ENCODE measurements at places on chromosomes 16 and 17.
A peak's percentile ranks its signal among the peaks of the same experiment; 100 is the strongest.

DNA sequence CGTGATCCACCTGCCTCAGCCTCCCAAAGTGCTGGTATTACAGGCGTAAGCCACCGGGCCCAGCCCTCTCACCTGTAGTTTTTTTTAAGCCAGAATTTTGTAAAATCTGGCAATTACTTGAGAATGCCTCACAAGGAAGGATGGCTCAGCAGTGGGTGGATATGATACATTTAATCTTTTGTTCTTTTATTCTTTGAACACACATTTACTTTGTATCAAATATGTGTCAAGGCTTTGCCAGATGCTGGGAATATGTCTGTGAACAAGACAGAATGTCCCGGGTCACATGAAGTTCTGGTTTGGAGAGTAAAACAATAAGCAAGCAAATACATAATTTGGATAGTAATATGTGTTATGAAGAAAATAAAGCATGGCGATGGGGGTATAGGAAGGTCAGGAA is 4.9 kb upstream of the COPS3 start:
- DNase-seq = no peak

GRCh38 chr17:57946798-57947358 is 8.3 kb downstream of the CUEDC1 start:
- DNase-seq = peak; percentile 73

GRCh38 chr16:47920709-47921108 is 235.1 kb downstream of the ABCC12 start:
- DNase-seq = no peak

- no peak for DNase-seq
These were observed 88.4 kb downstream of the ZZEF1 start for GRCh38 chr17:4054446-4054845.

- DNase-seq = no peak
These were observed 3.4 kb upstream of the USP22 start for GRCh38 chr17:21046216-21046615.

- no peak for DNase-seq
These were observed 672.5 kb upstream of the KIF2B start for GRCh38 chr17:53150101-53150698.

- DNase-seq = no peak
These were observed 37.3 kb downstream of the PIEZO1 start for GRCh38 chr16:88747588-88748301.

- DNase-seq = no peak
These were observed 36.8 kb downstream of the SOCS1 start for GRCh38 chr16:11219178-11219577.

DNA sequence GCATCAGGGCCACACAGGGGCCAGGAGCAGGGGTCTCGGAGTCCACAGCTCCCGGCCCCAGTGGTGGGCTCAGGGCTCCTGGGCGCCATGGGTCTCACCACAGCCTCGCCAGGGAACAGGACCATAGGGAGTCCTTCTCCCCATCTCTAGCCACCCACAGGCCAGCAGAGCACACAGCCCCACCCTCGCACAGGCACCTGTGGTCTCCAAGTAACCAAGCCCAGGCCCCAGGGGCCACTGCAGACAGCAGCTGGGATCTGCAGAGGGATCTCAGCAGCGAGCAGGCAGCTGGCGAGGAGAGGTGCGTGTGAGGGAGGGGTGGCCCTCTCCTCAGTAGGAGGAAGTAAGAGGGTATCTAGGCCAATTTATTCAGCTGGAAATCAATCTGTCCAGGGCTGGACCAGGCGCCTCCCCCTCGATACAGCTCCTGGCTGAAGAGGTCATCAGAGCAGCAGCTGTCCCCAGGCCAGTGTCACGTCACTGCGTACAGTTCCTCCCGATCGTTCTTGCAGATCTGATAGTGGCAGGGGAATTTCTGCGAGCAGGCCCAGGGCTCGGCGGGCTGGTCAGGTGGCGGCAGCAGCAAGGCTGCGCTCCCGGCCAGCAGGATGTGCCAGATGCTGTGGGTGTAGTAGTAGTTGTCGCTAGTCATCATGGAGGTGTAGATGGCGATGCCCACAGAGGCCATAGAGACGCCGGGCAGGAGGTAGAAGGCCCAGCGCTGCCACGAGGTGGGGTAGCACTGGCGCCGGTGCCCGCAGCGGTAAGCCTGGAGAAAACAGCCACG is 1.4 kb upstream of the MRPL28 start:
- DNase-seq = no peak

GRCh38 chr16:57629516-57630406 is 1.3 kb downstream of the ADGRG1 start:
- no peak for DNase-seq

DNA sequence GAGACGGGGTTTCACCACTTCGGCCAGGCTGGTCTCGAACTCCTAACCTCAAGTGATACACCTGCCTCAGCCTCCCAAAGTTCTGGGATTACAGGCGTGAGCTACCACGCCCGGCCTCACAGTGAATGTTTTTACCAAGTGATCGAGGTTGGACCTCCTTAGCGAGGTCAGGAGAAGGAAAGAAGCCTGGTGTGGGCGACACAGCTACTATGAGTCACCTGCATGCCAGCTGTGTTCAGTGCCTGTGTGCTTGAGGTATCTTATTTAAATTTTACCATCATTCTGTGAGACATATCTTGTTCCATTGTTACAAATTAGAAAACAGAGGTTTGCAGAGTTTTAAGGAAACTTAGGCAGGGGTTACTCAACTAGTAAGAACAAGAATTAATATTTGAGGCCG is 174.8 kb upstream of the DYNLRB2 start:
- no peak for DNase-seq

GRCh38 chr17:30084788-30085187 is 31.8 kb upstream of the NSRP1 start:
- no peak for DNase-seq

Measured in fibroblast of the aortic adventitia (primary cell).